ENCODE measurements at places on chromosomes 7 and 10.

DNA sequence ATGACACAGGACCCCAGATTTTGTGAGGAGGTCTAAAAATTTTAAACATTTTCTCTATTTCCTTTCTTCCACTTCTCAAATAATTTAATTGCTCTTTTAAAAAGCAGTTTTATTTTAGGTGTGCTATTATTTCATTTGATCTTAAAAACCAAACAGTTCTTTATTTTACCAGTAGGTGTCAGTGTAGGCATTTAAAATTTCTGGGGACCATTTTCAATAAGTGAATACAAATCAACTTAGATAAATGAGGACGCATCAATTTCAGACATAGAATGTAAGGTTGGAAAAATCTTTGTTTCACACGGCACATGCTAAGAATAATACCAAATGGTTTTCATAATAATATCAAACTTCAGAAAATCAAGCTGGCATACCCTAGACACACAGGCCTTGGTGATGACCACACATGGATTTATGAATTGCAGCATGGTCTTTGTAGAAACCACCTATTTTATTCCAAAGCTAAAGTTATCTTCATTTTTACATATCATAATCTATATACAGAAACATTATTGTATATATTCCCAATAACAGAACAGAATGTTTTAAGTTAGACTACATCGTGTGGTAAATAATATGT, 127.6 kb upstream of the SLC26A5 start:
- peak; percentile 36 for DNase-seq

DNA sequence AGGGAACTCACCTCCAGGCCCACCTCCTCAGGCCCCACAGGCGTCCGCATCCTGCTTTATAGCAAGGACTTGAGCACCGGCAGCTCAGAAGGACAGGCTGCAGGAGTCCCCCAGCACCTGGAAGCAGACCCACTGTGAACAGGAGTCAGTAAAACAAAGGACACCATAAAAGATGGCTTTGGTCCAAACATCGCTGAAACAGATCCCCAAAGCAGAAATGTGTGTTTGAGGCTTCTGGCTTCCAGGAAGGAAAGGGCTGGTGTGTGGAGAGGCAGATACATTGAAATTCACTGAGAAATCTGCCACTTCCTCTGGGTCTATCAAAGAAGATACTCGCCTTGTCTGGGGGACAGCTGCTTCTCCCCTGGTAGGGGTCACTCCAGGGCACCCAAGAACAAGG, 286.2 kb downstream of the PLXNA4 start:
- DNase-seq, result no peak

DNA sequence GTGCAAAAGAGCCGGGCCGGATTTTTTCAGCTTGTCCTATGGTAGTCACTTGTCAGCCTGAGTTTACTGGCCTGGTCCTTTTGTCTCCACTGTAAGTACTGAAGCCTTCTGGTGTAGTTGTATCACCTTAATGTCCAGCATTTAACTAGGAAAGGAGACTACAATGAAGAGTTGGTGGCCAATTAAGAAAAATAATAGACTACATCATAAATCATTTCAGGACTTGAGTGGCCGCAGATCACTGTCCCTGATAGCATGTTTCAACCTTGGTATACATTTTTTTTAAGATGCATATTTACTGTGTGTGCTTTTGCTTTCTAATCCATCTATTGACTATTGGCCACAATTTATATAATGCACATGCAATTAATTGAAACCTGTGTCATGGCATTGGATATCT, 6.1 kb downstream of the FZD1 start:
- no peak for DNase-seq

DNA sequence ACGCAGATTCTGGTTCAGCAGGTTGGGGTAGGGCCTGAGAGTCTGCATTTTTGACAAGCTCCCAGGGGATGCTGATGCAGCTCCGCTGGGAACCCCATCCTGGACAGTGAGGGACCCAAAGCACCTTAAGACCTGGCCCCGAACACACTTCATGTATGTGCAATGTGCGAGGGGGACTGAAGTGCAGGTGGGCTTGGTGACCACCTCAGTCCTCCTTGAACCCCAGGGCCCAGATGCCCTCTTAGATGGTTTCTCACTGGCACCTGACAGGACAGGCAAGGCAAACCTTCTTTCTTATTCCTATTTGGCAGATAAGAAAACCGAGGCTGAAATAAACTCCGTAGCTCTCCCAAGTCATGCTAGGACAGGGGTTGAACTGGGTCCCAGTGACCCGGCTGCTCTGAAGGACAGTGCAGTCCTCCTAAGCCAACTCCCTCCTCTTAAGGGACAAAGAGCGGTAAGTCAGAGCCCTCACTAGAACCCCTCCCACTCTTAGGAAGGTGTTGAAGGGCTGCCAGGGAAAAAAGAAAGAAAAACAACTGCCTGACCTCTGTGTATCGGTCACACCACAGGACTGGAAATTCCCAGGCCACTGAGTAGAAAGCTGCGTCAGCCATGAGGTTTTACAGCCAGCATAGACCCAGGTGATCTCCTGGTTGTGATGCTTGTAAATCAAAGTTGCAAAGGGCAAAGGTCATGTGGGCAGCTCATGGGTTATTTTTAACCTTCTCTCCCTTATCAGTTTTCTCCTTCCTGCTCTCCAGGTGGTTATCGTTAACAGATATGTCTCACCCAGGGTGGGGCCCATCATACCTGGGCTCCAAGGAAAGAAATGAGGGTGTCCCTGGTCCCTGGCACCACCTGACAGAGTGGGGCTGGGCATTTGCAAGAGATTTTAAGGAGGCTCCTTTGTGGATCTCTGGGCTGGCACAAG, 90.9 kb upstream of the SMNDC1 start:
- peak; percentile 74 for DNase-seq

GRCh38 chr7:35537067-35538023, 157.6 kb downstream of the HERPUD2 start:
- peak; percentile 59 for DNase-seq

GRCh38 chr7:37284805-37285231, 163.8 kb downstream of the ELMO1 start:
- peak; percentile 11 for DNase-seq

DNA sequence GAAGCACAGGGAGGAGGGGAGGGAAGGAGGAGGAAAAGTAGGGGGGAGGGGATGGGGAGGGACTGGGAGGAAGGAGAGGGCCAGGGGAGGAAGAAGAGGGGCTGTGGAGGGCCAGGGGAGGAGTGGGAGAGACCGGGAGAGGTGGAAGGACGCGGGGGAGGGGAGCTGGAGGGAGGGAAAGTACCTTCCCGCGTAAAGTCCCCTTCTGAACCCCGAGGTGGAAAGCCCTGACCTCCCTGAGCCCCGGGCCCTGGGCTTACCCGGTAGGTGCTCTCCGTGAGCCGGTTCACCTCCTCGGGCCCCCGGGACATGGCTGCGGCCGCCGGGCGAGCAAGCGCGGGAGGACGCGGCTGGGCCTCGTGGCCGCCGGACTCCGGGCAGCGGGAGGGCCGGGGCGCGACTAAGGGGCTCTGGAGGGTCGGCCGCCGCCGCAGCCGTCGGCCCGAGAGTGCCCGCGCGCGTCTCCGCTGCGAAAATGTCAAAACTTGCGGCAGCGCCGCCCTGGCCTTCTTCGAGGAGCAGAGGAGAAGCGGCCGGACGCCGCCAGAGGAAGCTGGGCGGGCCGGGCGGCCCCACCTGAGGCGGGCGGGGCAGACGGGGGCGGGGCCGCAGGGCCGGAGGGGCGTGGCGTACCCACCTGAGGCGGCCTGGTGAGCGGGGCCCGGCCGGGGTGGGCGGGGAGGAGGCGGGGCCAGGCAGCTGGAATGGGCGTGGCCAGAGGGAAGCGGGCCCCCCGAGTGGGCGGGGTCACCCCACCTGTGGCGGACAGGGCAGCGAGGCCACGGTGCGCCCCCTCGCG, at the start of gene BAIAP2L1:
BAIAP2L1 (minus strand) TSS at position 549 of the 799 bp plus-strand sequence; CDS start at position 311, 238 bp downstream.
- peak; percentile 74 for DNase-seq

DNA sequence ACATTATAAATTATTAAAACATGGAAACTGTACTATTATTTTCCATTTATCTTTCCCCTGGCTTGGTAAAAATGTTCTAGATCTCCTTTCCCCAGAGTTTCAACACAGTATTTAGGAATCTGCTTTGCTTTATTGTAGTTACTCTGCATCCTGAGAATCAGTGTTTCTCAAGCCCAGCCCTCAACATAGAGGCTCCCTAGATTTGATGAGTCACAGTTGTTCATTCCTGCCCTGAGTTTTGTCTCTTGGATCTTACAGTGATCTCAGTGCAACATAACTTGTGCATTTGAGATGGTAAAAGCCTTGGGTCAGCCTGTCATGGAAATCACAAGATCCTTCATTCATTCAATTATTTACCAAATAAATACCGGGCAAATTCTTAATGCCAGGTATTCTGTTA, 63.0 kb downstream of the VAX1 start:
- DNase-seq, result no peak

DNA sequence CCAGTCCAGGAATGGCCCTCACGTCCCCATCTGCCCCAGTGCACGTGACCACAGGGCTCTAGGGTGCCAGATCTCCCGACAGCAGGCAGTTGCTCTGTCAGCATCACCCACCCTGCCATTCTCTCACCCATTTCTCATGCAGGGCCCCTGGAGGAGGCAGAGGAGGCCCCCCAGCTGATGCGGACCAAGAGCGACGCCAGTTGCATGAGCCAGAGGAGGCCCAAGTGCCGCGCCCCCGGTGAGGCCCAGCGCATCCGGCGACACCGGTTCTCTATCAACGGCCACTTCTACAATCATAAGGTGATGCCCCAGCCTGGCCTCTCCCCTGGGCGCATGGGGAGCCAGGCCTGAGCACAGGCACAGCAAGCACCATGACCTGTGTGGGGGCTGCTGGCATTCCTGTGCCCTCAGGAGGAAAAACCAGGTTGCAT, 6.1 kb upstream of the DEPP1 start:
- DNase-seq, result no peak

GRCh38 chr7:81419731-81420130, 350.1 kb downstream of the HGF start:
- no peak for DNase-seq

- no peak for DNase-seq
Observed at GRCh38 chr7:143085109-143085508, 33.0 kb downstream of the OR6V1 start.

- DNase-seq, result peak; percentile 92
Observed at GRCh38 chr10:68135922-68136792, 26.9 kb downstream of the MYPN start.

DNA sequence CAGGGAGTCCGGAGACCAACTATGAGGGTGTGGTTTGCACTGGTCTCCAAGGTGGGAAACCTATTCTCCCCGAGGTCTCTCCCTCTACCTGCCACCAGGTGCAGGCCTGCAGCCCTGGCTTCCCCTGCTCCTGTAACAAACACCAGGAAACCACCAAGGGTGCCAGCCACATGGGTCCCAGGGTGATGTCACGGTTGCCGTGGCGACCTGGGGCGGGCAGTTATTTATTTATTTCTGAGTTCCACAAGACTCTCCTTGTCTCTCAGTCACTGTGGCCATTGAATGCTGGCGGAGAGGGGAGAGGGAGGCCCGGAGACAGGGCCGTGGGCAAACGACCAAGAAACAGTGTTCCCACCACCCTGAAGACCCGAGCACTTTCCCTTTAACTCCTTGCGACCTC, 27.0 kb downstream of the MMD2 start:
- no peak for DNase-seq

- DNase-seq, result peak; percentile 53
Observed at GRCh38 chr7:43211693-43212092, 99.2 kb downstream of the HECW1 start.

DNA sequence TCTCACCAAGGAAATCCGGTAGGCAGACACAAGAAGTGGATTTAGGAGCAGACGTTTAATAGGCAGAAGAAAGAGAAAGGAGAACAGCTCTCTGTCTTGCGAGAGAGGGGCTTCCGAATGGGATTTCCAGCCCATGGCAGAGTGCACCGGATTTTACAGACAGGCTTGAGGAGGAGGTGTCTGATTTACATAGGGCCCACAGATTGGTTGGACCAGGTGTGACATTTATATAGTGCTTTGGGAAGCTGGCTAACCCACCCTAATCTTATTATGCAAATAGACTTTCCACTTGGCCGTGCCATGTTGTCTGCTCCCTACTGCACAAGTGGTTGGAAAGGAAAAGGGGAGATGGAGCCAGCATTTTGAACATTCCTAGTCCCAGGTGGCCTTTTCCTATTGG, 57.8 kb downstream of the ANKMY2 start:
- no peak for DNase-seq

GRCh38 chr10:4266416-4267085, 481.5 kb upstream of the KLF6 start:
- DNase-seq, result peak; percentile 62

DNA sequence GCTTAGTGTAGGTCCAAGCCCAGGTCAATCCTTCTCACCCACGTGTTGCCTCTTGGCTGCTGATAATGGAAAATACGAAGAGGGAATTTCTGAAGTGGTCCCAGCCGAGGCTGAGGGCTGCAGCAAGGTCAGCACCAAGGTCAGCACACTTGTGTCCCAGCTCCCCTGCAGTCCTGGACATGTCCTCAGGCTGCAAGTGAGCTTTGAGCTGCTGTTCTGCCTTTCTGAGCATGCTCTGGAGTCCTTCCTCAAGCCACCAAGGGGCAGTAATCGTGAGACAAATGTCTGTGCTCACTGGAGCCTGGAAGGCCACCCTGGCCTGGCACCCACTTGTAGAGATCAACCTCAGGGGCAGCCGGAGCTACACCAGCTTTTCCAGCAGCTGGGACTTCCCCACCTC, 28.3 kb downstream of the DRGX start:
- no peak for DNase-seq

DNA sequence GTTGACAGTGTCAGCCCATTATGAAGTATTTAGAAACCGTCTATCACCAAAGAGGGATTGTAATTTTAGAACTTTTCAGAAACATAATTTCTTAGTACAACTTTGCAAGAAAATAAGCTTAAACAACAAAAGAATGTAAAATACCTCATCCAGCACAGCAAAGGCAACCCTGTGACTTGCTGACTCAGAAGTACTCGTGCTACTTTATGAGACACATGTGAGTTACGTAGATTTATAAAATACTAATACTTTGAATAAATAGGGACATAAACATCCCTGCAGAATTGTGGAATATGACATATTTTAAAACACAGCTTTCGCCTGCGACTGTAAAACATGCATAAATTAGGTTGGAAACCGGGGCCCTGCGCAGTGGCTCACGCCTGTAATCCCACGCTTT, 739.7 kb upstream of the ANKRD30A start:
- no peak for DNase-seq

DNA sequence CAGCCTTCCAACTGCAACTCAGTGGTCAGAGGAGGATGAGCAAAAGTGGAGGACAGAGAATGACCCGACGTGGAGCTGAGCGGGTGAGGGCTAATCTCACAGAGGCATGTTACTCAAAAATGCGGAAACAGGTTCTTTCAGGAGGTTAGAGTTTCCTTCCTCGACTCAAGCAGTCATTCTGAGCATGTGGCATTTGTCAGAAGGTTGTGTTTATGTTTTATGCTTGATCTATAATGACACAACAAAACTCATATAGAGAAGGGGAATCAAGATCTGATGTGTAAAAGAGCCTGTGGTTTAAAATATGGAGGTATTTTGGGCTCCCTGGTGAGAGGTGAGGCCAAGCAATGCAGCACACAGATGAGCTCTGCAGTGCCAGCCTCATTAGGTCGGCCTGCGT, 311.4 kb downstream of the ADARB2 start:
- DNase-seq, result no peak
